ENCODE measurements at places on chromosomes 2 and 18. TPM values are rescaled to one million over a fixed set of nuclear protein-coding genes. Genes with fewer than 3 reads are reported as not detected.

GRCh38 chr2:58834404-58834803 is 593.3 kb upstream of the FANCL start:
- H3K36me3 ChIP-seq: no peaks in the 10 kb centered on the region
- H3K4me3 ChIP-seq: no peak overlapping the region

GRCh38 chr2:237121321-237121720 is 35.6 kb downstream of the COPS8 start:
- H3K36me3 ChIP-seq: no peaks in the 10 kb centered on the region
- H3K27ac ChIP-seq: no peak overlapping the region
- H3K4me3 ChIP-seq: no peak overlapping the region
- no peaks in the 10 kb centered on the region for H3K27me3 ChIP-seq
- no peak for DNase-seq
- H3K4me1 ChIP-seq: no peaks in the 10 kb centered on the region

GRCh38 chr2:110731064-110731463 is 1.3 kb upstream of the ACOXL start:
- H3K4me3 ChIP-seq: no peak overlapping the region
- H3K36me3 ChIP-seq: peaks cover 10% of the 10 kb centered on the region
- DNase-seq: no peak
- H3K4me1 ChIP-seq: peaks cover 15% of the 10 kb centered on the region
- H3K27me3 ChIP-seq: peaks cover 80% of the 10 kb centered on the region

DNA sequence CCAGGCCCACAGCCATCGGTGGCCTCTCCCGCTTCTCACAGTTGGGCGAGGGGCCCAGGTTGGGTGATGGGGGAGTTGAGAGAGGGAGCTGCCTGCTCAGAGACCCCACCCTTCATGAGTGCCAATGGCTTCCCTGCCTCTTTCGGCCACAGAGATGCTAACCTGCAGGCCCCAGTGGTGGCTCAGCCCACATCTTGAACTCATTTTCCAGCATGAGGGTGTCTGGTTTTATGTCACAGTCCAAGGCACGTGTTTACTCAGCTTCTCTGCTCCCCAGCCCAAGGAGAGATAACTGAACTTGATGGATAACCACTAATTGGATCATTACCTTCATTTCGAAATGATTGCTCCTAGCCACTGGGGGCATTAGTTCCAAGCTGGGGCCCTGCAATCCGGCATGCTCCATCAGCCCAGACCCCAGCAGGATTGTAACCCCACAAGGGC is 45.9 kb upstream of the SIX2 start:
- no peaks in the 10 kb centered on the region for H3K27me3 ChIP-seq
- no peaks in the 10 kb centered on the region for H3K36me3 ChIP-seq
- H3K27ac ChIP-seq: no peak overlapping the region
- H3K4me3 ChIP-seq: no peak overlapping the region
- DNase-seq: no peak

GRCh38 chr2:183533021-183533420 is 408.8 kb downstream of the NUP35 start:
- no peak overlapping the region for H3K4me3 ChIP-seq
- DNase-seq: no peak
- no peaks in the 10 kb centered on the region for H3K4me1 ChIP-seq
- no peaks in the 10 kb centered on the region for H3K27me3 ChIP-seq
- H3K36me3 ChIP-seq: no peaks in the 10 kb centered on the region

DNA sequence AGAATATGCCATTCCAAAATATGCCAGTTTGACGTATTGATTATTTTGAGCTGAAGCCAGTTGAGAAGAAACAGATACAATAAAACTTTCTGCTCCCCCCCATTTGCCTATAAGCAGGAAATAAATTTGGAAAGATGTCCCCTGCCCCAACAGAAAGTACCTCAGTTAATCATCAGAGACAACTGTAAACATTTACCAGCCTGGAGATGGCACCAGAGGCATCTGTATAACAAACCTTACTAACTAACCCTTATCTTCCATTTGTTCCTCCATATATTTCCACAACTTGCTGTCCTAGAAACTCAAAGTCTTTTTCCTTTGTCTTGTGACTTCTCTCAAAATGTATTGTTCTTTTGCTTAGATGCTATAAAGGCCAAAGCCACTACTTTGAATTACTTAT is 93.8 kb downstream of the AKAIN1 start:
- H3K4me3 ChIP-seq: no peak overlapping the region
- peaks cover 21% of the 10 kb centered on the region for H3K27me3 ChIP-seq
- no peak overlapping the region for H3K27ac ChIP-seq
- H3K36me3 ChIP-seq: no peaks in the 10 kb centered on the region
- no peak for DNase-seq

DNA sequence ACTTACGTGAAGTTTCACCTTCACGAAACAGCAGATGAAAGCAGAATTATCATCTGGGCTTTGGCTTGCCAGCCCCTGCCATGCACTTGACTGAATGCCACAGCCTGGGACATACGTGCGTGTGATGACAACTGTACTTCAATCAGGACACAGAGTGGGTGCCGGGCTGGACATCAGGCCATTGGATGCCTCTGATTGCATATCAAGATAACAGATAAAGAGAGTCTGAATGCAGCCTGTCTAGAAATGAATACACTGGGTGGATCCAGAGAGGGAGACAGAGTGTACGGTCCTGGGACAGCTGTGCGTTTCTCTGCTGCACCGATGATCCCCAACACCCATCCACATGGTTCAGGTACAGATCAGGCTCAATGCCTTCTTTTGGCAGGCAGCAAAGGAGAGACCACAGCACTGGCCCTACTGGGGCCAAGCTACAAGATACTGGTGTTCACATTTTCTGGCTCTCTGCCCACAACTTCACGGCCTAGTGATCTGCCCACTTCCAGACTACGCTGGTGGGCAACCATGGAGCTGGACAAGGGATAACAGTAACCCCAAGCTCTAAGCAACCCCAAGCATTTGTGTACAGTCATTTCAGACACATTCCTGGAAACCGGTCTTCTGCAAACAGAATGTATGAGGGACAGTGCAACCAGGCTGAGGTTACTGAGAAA is 35.6 kb downstream of the FBLN7 start:
- H3K27ac ChIP-seq: no peak overlapping the region
- H3K36me3 ChIP-seq: peaks cover 10% of the 10 kb centered on the region
- peaks cover 7% of the 10 kb centered on the region for H3K4me1 ChIP-seq
- H3K27me3 ChIP-seq: no peaks in the 10 kb centered on the region

- no peak overlapping the region for H3K27ac ChIP-seq
- no peaks in the 10 kb centered on the region for H3K27me3 ChIP-seq
- H3K4me1 ChIP-seq: peaks cover 41% of the 10 kb centered on the region
- H3K4me3 ChIP-seq: peak overlapping the region; percentile 86
- peaks cover 26% of the 10 kb centered on the region for H3K36me3 ChIP-seq
Measured at GRCh38 chr2:58239243-58239925, 1.7 kb downstream of the FANCL start.

DNA sequence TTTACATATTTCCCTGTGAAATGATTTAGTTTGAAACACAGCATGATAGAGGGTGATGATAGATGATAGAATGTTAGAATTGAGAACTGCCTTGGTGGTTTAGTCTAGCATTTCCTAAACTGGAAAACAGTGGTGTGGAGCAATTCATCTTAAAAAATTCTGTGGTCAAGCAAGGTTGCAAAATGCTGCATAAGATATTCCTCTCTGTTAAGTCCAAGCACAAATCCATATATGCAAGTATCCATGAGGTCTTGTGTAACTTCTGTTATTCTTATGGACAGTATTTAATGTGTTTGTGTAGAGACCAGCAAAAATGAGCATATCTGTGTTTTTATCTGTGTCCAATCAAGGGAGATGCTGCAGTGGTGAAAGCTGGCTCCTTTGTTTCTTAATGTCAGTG is 30.0 kb downstream of the CPS1 start:
- no peak for DNase-seq
- H3K27me3 ChIP-seq: no peaks in the 10 kb centered on the region
- no peak overlapping the region for H3K4me3 ChIP-seq
- no peak overlapping the region for H3K27ac ChIP-seq

GRCh38 chr2:2230433-2230817 is 100.7 kb downstream of the MYT1L start:
- H3K36me3 ChIP-seq: no peaks in the 10 kb centered on the region
- no peak overlapping the region for H3K27ac ChIP-seq
- no peaks in the 10 kb centered on the region for H3K27me3 ChIP-seq
- H3K4me1 ChIP-seq: no peaks in the 10 kb centered on the region
- no peak overlapping the region for H3K4me3 ChIP-seq

- H3K4me1 ChIP-seq: peaks cover 6% of the 10 kb centered on the region
- no peaks in the 10 kb centered on the region for H3K27me3 ChIP-seq
- no peak overlapping the region for H3K4me3 ChIP-seq
- no peak for DNase-seq
Measured at GRCh38 chr2:37615804-37616676, 55.4 kb downstream of the CDC42EP3 start.

DNA sequence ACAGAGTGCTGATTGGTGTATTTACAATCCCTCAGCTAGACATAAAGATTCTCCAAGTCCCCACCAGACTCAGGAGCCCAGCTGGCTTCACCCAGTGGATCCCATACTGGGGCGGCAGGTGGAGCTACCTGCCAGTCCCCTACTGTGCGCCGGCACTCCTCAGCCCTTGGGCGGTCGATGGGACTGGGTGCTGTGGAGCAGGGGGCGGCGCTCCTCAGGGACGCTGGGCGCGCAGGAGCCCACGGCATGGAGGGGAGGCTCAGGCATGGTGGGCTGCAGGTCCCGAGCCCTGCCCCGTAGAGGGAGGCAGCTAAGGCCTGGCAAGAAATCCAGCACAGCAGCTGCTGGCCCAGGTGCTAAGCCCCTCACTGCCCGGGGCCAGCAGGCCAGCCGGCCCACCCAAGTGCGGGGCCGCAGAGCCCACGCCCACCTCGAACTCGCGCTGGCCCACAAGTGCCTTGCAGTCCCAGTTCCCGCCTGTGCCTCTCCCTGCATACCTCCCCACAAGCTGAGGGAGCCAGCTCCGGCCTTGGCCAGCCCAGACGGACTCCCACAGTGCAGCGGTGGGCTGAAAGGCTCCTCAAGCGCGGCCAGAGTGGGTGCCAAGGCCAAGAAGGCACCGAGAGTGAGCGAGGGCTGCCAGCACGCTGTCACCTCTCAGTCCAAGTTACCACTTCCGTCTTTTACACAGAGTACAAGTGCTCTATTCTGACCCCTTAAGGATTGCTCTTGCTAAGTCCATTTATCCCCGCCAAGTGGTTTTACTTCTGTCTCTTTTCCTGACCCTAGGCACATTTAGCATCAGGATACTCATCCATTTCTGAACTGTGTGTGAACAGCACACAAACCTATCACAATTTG is 1.7 kb upstream of the RPE start:
- no peak overlapping the region for H3K27ac ChIP-seq
- peak overlapping the region; percentile 64 for H3K4me3 ChIP-seq
- DNase-seq: no peak

The WNT10A gene
- total RNA-seq: not detected

The ARHGAP15 gene
- total RNA-seq: 2.8 TPM

The CERKL gene
- total RNA-seq: 0.23 TPM

The ZC3H6 gene
- total RNA-seq: 7.9 TPM

The REG3A gene
- not detected for total RNA-seq
